ENCODE measurements at places on chromosomes 3 and 15. TPM values are rescaled to one million over a fixed set of nuclear protein-coding genes. Genes with fewer than 3 reads are reported as not detected.

- peak; percentile 86 for DNase-seq
These were observed at the start of gene ITGB5 for GRCh38 chr3:124887177-124887931. Gene ITGB5, minus strand, starts transcription at chr3:124887365. Its CDS starts 365 bp downstream, at chr3:124887000.

DNA sequence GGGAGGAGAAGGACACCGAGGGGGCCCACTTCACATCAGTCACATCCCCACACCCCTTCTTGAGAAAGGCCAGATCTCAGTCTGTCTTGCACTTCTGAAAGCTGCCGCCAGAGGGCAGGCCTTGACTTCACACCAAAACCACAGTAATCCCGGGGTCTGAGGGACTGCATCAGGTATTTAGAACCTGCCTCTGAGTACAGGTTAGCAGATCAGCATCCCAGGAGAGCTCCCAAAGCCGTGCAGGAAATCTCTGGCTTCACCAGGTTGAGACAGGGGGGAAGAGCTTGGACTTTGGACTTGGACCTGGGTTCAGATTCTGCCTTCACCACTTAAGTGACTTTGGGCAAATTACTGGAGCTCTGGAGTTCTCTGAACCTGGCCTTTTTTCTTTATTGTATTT is 50.3 kb downstream of the LHFPL4 start:
- peak; percentile 38 for DNase-seq

GRCh38 chr15:49101536-49101935 is 53.9 kb downstream of the COPS2 start:
- DNase-seq = no peak

GRCh38 chr3:131453533-131453932 is 49.2 kb downstream of the MRPL3 start:
- DNase-seq = no peak

- no peak for DNase-seq
These were observed 17.9 kb downstream of the CP start for GRCh38 chr3:149203758-149204157.

GRCh38 chr3:22979581-22979980 is 223.5 kb upstream of the UBE2E2 start:
- DNase-seq = no peak

- DNase-seq = no peak
These were observed 51.0 kb downstream of the EOMES start for GRCh38 chr3:27671101-27671500.

DNA sequence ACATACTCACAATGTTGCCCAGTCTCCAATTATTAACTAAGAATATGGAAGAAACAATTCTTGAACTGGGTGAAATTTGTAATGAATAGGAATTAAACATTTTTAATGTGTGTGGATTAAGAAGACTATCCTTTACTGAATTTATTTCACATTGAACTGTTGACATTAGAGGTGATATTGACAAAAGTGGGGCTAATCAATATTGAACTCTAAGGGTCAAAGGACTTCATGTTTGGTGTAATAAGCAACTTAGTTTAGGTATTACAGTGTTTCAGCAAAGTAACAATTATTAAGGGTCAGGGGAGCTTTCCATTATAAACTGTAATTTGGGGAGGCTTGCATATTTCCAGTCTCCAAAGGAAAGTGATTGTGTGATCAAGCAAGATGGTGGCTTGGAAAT is 16.2 kb upstream of the NANOGP8 start:
- no peak for DNase-seq

DNA sequence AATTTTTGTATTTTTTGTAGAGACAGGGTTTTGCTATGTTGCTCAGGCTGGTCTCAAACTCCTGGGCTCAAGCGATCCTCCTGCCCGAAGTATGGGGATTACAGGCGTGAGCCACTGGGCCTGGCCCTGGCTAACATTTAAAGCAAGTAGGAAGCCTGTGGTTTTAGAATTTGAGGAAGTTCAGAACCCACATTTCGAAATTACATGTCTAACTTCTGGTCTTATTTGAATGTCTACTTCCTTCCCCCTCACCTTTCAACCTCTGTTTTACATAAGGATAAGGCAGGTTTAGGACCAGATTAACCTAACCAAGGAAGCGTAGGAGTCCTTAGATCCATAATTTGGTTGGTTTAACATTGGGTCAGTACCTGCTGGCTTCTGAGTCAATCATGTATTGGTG is 120.5 kb upstream of the PROK2 start:
- DNase-seq = no peak

DNA sequence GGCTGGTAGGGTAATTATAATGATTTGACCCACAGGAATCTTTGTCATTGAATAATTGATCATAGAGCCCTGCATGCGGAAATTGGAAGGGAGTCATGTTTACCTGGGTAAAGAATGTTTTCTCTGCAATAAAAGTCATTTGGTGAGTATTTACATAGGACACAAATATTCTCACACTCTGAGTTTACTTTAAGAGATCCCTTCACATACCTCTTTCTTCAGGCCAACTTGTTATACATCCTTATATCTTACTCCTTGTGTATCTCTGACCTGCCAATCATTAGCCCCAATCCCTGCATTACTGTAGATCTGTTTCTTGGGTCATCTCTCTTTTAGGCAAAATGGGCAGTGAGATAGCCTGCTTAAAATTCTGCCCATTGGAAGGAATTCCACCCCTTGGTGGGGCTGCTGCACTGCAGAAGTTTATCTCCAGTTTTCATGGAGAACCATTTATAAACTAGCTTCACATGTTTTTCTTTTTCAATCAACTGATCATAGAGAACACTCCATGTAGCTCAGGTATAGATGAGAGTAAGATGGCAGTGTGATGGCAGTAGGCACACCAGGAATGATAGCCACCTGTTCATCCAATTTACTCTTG is 46.2 kb downstream of the ILDR1 start:
- no peak for DNase-seq

- DNase-seq = no peak
These were observed 2.9 kb downstream of the TIMP4 start for GRCh38 chr3:12155828-12156227.

DNA sequence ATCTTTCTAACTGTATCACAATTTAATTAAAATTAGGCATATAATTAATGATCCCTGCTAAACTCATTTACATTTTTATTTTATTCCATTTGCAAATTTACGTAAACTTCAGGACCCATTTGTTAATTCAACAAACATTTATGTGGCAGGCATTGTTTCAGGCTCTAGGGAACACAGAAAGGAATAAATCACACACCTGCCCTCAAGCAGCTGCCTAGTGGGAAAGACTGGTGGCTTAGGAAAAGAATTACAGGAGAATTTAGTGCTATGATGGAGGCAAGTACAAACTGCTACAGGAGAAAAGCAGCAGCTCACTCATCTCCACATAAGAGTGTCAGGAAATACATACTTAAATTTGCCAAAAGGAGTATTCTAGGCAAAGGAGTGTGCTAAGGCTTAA is 11.2 kb downstream of the CBLB start:
- no peak for DNase-seq

GRCh38 chr3:183244981-183245476 is 8.0 kb upstream of the B3GNT5 start:
- DNase-seq = no peak

DNA sequence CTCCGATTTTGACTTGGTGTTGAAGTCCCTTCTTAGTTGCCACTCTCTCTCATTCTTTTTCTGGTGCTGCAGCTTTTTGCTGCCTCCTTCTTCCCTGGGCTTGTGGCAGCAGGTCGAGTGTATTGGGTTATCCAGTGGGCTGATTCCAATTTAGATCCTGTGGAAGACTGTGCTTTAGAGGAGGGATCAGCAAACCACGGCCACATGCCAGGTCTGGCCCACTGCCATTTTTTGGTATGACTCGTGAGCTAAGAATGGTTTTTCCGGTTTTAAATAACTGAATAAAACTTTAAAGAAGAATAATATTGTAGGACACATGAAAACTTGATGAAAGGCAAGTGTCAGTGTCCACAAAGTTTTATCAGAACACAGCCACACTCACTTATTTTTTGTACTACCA is 330.5 kb downstream of the ROBO2 start:
- DNase-seq = no peak

DNA sequence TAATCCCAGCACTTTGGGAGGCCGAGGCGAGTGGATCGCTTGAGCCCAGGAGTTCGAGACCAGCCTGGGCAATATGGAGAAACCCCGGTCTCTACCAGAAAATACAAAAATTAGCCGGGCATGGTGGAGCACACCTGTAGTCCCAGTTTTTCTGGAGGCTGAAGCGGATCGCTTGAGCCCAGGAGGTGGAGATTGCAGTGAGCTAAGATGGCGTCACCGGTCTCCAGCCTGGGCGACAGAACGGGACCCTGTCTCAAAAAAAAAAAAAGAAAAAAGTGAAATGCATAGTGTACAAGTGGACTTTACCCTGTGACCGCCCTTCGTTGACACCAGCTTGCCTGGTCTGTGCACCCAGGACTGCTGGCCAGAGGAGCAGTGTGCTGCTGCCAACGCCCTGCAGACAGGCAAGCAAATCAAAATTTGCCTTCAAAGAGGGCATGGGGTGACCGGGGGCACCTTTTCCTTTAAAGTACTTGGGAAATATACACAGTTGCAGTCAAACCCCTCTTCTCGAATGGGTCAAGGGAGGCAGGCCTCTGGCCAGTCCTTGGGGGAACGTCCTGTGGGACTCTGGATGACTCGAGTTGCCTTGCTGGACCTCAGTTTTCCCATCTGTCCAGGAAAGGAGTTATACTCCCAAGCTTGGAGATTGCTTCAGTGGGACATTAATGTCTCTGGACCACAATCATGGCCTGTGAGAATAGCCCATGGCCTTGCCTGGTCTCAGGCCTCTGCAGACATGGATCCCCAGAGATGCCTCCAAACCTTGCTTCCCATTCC is 1.0 kb downstream of the XYLB start:
- no peak for DNase-seq

- DNase-seq = no peak
These were observed 58.7 kb downstream of the CD200 start for GRCh38 chr3:112391648-112392047.

DNA sequence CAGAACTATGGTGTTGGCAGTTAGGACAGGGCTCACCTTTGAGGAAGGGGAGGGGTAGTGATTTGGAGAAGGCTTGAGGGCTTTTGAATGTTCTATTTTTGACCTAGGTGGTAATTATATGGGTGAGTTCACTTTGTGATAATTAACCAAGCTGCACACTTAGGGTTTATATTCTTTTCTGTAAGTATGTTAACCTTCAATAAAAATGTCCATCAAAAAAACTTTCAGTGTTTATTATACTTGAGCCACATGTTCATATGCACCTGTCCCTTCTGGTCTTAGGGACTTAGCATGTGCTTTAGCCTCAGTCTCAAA is 28.4 kb downstream of the PDE8A start:
- no peak for DNase-seq

GRCh38 chr15:87711026-87711425 is 545.5 kb downstream of the NTRK3 start:
- no peak for DNase-seq

DNA sequence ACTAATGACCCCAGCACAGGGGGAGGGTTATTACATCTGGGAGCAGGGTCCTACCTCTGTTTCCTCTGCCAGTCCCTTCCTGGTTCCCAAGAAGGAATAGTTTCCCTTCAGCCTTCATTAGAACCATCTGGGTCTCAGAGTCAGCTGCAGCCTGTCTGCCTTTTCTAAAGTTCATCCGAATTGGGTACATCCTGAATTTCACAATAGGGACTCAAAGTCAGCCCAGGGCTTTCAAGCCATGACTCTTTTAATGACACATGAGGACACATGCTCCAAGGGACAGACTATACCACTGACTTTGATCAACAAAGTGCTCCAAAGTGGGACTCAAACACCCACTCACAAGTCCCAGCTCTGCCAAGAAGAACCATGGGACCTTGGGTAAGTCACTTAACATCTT is 12.7 kb upstream of the CRABP1 start:
- no peak for DNase-seq

GRCh38 chr3:107824822-107825371 is 265.9 kb downstream of the CD47 start:
- DNase-seq = no peak

GRCh38 chr3:121645054-121645453 is 15.6 kb downstream of the HCLS1 start:
- DNase-seq = no peak

- no peak for DNase-seq
These were observed 84.6 kb downstream of the DGKG start for GRCh38 chr3:186277268-186277909.

GRCh38 chr3:66480666-66481065 is 20.2 kb downstream of the LRIG1 start:
- DNase-seq = no peak

DNA sequence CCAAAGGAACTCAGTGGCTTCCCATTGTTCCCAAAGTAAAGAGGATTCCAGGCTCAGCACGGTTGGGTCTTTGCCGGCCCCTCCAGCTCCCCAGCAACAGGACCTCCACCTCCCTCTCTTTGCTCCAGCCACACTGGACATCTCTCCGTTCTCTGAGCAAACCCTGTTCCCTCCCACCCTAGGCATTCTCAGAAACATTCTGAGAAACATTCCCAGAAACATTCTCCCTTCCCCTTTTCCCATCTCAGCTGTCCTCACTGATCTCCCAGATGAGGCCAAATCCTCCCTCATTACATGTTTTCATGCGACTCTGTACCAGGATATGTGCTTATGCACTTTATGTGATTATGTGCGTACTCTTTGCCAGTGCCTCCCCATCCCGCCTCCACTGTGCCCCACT is 14.1 kb downstream of the CCDC33 start:
- no peak for DNase-seq

- DNase-seq = no peak
These were observed 6.7 kb downstream of the LMOD3 start for GRCh38 chr3:69115731-69116130.

- DNase-seq = no peak
These were observed 54.9 kb downstream of the SPSB4 start for GRCh38 chr3:141105828-141106628.

DNA sequence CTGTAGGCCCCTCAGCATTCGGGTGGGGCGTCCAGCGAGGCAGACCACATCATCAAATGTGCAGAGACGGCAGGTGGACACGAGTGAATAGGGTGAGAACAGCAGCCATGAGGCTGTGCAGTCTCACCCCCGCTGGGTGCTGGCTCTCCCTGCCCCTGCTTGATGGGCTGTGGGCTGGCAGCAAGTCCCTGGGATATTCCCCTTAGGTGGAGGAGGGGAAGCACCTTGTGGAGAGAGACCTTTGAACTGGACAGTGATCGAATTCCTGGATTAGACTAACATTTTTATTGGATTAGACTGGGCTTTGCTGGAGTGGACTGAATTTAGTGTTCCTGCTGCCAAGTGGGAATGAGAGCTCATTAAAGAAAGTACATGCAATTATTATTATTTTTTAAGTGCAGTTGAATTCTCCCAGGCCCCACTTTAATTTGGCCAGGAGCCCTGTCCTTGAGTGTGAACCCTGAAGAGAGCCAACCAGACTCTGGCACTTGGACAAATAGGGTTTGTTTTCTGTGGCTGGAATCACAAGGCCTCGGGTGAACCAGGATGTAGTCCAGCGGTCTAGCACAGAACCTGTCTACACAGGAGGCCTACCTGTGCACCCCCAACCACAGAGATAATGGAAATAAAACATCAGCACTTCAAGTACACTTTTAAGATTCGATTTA is 193.1 kb downstream of the ABHD5 start:
- DNase-seq = no peak

- no peak for DNase-seq
These were observed 46.1 kb downstream of the C2CD4A start for GRCh38 chr15:62112616-62113593.

- DNase-seq = peak; percentile 9
These were observed 237.1 kb upstream of the CFAP20DC start for GRCh38 chr3:59286791-59287531.

Gene CP
- 6.6 TPM for polyA plus RNA-seq

Gene PDZRN3
- polyA plus RNA-seq = 49.1 TPM

Gene CNTN4
- polyA plus RNA-seq = 0.48 TPM

Gene ACP3
- polyA plus RNA-seq = 0.59 TPM

Gene APOD
- 199 TPM for polyA plus RNA-seq

Gene THRB
- 5.2 TPM for polyA plus RNA-seq

Gene CGNL1
- 2.7 TPM for polyA plus RNA-seq

Gene GPR160
- 1.0 TPM for polyA plus RNA-seq

Gene PLSCR5
- not detected for polyA plus RNA-seq

Gene PEX11A
- polyA plus RNA-seq = 7.3 TPM

Gene SLC51B
- polyA plus RNA-seq = 0.43 TPM

Gene CLDN16
- polyA plus RNA-seq = not detected

Data from heart right ventricle (tissue), 16 donors.